ENCODE measurements at places on chromosomes 16 and 17. TPM values are rescaled to one million over a fixed set of nuclear protein-coding genes. Genes with fewer than 3 reads are reported as not detected.
A peak's percentile ranks its signal among the peaks of the same experiment; 100 is the strongest.

CUEDC1 gene
- 0.14 TPM for total RNA-seq

- no peak for DNase-seq
These were observed 914.9 kb downstream of the KCNJ2 start for GRCh38 chr17:71084219-71084618.

DPEP1 gene
- total RNA-seq, result 0.16 TPM

DNA sequence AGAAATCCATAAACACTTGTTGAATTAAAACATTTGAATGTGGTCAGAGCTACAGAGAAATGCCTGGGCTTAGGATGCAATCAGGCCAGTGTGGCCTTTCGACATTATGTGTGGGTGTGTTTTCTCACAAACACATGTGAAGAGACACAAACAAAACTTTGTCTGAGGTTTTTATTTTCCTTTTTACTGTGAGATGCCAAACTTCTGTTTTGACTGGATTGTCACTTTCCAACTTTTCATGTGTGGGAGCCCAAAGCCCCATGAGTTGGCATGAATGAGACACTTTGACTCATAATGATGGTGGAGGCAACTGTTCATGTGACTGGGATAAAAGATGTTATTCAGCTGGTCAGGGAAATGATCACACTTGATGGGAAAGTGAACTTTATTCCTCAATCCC is 71.9 kb upstream of the GAS7 start:
- no peak for DNase-seq

ZFHX3 gene
- 0.40 TPM for total RNA-seq

SEZ6 gene
- not detected for total RNA-seq

DNA sequence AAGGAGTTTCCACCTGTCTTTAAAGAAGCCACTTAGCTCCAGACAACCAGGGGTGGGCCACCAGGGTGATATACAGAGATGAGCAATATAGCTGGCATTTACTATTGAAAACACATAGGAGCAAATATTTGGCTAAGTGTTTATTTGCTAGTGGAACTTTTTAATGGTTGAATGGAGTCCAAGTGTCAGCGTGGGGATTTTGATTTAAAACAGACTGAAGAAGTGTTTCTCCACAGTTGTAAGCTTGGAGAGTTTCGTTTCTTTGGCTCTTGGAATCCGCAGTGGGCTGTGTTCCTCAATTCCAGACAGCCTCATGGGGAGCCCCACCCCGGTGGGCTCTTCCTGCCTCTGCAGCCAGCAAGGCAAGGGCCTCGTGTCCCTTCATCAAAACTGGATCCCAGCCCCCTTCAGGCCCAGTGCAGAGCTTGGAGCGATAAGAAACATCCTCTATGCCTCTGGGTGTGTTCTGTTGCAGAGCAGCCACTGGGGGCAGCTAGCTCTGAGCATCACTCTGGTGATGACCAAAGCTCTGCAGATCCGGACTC is 36.1 kb downstream of the NOG start:
- DNase-seq, result peak; percentile 16

GRCh38 chr16:87604634-87605111 is 2.4 kb downstream of the JPH3 start:
- no peak for DNase-seq

DNA sequence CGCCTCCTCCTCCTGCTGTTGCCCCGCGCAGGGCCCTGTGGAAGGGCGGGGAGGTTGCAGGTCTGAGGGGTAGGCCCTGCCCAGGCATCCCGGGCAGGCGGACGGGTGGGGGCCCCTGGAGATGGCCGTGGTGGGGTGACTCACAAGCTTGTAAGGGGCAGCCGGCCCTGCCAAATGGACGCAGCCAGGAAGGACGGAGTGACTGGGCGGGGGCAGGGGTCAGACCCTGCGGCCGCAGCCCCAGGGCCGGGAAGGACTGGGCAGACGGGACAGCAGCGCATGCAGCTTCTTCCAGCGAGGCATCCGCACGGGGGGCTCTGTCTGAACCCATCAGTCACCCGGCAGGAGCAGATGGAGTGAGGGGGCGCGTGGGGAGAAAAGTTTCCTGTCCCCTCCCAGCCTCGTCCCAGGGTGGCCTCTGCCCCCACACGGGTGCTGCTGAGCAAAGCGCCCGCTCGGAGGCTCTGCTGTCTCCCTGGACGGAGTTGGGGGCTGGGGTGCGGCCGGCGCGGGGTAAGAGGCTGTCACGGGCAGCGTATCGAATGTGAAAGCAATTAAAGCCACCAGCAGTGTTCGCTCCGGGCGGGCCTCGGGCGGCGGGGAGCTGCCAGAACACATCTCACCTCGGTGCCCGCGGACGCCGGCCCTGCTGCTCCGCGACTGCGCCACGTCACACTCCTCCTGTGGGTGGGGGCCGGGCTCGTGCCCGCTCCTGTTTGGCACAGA is 5.4 kb upstream of the PRR35 start:
- no peak for DNase-seq

GRCh38 chr16:84359326-84359725 is 9.0 kb upstream of the ATP2C2 start:
- DNase-seq, result no peak

- DNase-seq, result no peak
These were observed 2.7 kb downstream of the ALDOC start for GRCh38 chr17:28573966-28574480.

- peak; percentile 10 for DNase-seq
These were observed 161.0 kb downstream of the FTO start for GRCh38 chr16:53864819-53865493.

GSG1L gene
- not detected for total RNA-seq

DNA sequence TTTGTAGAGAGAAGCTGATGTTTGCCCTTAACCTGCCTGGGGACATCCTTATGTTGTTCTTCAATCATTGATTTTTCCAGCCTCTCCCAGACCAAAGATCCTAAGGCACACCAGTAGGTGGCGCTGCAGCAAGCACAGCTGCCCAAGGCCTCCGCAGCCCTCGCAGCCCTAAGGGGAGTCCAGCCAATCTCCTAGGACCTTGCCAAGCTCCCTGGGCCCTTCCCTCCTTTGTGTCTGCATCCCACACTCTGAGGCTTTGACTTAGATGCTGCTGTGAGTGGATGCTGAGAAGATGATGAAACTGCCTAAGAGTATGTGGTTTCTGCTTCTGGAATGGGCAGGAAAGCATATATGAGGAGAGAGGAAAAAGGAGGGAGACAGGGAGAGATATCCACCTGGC is 47.1 kb downstream of the SPACA3 start:
- DNase-seq, result peak; percentile 5

GRCh38 chr17:41801374-41802271 is 10.1 kb downstream of the P3H4 start:
- DNase-seq, result peak; percentile 62

- DNase-seq, result no peak
These were observed 288.2 kb upstream of the SALL1 start for GRCh38 chr16:51439271-51439670.

- no peak for DNase-seq
These were observed 882.8 kb upstream of the SOX9 start for GRCh38 chr17:71237903-71238538.

CDH16 gene
- total RNA-seq, result not detected

Measured in activated naive CD8-positive, alpha-beta T cell treated with anti-CD3 and anti-CD28 coated beads for 36 hours (primary cell).